DMS53 (cell line): ENCODE measurements at places on chromosomes 3 and 15.

- DNase-seq, result no peak
These were observed 26.4 kb upstream of the ABHD17C start for GRCh38 chr15:80668546-80669236.

- DNase-seq, result peak; percentile 43
These were observed 94.9 kb upstream of the NSMCE3 start for GRCh38 chr15:29364426-29365078.

DNA sequence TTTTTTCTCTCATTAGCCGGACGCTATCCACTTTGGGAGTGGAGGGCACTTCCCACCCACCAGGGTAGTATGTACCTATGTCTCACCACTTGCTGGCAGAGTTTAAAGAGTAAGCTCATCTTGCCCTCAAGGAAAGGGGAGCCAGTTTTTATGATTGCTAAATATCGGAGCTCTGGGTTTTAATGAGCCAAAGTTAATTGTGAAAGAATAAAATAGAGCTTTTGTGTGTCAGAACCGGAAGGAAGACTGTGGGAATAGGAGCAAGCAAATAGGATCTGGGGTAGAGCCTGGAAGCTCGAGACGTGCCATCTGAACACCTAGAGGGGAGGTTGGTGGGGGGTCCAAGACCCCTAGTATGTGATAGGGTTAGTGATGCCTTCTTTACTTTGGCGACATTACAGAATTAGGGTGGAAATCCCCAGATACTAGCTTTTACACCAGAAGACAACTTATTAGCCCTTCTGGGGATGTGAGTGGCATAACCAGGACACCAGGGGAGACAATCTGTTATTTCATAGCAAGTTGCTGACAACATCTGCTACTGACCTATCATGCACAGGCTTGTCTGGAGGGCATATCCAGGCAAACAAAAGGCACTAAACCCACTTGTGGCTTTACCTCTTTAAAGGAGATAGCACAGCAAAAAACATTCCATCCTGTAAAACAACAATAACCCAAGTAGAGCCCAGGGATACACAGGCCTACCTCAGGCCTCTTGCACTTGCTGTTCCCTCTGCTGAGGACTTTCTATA is 333.8 kb downstream of the ZNF621 start:
- DNase-seq, result no peak

GRCh38 chr3:136624894-136625815 is 127.0 kb downstream of the STAG1 start:
- DNase-seq, result peak; percentile 84

DNA sequence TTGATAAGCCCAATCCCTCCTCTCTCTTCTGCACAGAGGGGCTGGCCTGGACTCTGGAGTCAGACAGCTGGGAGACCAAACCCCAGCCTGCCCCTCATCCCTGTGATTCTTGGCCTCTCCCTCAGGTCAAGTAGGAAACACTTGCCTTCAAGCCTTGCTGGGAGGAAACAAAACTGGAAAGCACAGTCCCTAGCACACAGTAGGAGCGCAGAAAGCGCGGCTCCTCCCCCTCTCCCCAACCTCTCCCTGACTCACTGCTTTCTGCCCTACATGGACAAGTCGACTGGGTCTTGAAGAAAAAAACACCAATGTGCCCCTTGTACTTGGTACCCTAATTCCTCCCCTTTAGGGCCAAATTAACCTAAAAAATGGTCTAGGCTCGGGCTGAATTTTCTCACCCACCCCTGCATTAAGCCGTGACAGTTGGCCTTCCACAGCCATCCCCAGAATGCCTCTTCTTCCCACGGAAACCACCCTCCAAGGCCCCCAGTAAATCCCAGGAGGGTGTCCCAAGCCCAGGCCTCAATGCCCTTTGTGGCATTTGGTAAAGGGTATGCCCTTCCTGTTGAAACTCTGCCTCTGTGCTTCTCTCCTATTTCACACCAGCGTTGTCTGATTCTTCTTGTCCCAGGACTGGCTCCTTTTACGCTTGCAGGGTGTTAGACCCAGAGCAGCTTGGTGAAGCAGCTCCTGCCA is 11.3 kb upstream of the RAF1 start:
- DNase-seq, result no peak

GRCh38 chr3:156617145-156617544 is 57.2 kb upstream of the TIPARP start:
- DNase-seq, result no peak

GRCh38 chr15:76185716-76186115 is 125.6 kb downstream of the ETFA start:
- peak; percentile 71 for DNase-seq

DNA sequence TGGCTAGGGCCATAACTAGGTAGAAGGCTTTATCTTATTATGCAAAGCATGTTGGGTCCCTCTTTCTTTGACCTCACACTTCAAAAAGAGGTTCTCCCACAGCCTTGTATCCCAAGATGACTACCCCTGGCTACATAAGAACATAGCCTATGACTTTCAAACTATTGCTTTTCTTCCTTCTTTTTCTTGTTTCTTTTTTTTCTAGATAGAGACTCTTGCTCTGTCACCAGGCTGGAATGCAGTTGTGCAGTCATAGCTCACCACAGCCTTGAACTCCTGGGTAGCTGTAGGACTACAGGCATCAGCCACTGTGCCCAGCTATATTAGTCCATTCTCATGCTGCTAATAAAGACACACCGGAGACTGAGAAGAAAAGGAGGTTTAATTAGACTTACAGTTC is 47.2 kb downstream of the DIPK2A start:
- no peak for DNase-seq

DNA sequence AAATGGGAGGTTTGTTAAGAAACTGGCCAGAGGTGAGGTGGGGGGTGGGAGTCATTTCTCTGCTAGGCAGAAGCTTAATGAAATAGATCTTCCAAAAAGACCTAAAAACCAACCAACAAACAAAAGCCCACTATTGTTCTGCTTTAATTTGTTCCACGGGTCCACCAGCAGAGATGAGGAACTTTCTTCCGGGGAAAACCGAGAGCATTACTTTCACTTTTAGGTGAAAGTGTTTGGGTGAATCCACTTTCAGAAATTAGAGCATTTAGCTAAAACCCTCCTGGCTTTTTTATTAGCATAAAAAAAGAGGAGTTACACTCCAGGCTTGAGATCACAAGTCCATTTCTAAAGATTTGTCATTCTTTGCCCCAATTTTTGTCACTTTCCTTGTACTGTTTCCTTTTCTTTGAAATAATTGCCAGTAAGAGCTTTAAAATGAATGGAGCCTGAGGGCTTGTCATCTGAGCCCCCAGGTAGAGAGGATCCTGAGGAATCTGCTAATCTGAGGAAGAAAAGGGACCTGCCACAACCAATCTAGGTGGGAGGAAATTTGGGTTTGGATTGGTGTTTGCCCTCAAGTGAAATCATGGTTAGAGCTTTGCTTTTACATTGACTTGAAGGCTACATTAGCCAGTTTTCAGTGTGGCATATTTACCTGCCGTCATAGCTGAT is 667.6 kb downstream of the NAALADL2 start:
- peak; percentile 26 for DNase-seq

DNA sequence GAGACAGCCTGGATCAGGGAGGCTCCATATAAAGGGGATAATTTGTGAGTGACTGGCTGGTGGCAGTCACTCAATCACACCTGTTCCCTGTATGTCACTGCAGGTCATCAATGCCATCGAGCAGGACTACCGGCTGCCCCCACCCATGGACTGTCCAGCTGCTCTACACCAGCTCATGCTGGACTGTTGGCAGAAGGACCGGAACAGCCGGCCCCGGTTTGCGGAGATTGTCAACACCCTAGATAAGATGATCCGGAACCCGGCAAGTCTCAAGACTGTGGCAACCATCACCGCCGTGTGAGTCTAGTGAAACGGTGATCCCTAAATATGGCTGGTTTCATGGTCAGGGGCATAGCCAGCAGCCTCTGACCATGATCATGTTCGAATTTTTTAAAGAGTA is 453.2 kb downstream of the EPHB1 start:
- no peak for DNase-seq

GRCh38 chr3:13616359-13616758 is 67.4 kb downstream of the FBLN2 start:
- no peak for DNase-seq

DNA sequence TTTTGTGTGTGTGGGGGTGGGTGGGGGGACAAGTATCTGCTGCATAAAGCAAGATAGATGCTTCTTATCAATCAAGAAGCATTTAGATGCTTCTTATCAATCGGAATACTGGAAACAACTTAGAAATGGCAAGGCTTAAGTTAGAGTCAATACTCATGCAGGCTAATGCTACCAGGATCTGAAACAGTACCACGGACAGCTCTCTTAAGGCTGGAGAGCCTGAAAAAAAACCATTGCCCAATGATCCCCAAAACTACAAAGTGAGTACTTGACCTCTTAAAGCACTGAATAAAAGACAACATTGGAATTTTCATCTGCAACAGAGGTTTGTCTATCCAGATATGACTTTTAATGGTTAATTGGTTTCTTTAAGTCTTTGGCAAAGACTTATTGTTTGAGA is 262.3 kb downstream of the GAP43 start:
- peak; percentile 9 for DNase-seq

GRCh38 chr3:150379469-150379868 is 28.6 kb upstream of the TSC22D2 start:
- no peak for DNase-seq

DNA sequence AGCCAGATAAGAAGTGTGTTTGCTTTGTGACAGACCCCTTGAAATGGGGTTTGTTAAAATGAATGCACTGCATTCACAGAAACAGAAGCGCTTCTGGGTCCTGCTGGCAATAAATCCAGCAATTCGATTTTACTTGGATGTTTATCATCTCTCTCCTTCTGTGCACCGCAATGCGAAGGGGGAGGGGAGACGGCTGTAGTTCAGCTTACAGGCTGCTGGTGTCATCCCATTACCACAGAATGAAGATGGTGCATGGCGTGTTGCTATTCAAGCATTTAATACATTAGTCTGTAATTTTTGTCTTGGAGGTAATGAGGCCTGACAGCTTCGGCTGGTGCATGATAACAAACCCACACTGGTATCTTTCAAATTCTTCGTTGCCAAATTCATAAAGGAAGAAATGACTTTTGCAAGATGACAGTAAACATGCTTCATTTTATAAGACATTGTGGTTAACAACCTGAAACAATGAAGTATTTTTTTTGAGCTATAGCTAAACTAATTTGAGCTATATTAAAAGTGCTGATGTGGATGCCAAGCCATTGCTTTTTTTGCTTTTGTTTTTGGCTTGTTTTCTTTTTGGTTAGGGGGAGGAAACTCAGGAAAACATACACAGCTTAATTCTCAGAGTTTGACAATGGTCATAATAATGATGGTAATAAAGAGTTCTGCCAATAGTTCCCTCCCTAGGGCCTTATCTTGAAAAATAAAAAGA is 418.3 kb downstream of the OTOL1 start:
- DNase-seq, result peak; percentile 9

- no peak for DNase-seq
These were observed 9.4 kb downstream of the CLSTN2 start for GRCh38 chr3:139944256-139944910.

DNA sequence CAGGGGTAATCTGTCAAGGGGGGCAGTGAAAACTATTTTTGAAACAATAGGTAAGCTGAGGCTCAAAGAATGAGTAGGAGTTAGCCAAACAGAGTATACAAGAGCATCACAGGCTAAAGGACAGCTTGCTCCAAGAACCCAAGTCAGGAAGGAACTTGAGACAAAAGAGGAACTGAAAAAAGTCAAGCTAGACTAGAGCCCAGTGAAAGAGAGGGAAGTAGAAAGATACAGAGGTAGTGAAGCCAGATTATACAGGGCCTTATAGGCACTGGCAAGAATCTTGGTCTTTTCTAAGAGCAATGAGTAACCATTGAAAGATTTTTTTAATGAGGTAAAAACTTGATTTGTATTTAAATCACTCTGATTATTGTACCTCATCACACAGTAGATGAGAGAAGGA is 69.9 kb downstream of the FILIP1L start:
- no peak for DNase-seq

- DNase-seq, result peak; percentile 1
These were observed 277.6 kb upstream of the NAALADL2 start for GRCh38 chr3:174581558-174581957.

GRCh38 chr3:74465715-74466410 is 148.6 kb downstream of the CNTN3 start:
- DNase-seq, result no peak

- DNase-seq, result peak; percentile 92
These were observed at the start of gene MST1R for GRCh38 chr3:49903451-49904424. Gene MST1R (minus strand): TSS chr3:49903873. CDS start chr3:49903609, 264 bp downstream.

DNA sequence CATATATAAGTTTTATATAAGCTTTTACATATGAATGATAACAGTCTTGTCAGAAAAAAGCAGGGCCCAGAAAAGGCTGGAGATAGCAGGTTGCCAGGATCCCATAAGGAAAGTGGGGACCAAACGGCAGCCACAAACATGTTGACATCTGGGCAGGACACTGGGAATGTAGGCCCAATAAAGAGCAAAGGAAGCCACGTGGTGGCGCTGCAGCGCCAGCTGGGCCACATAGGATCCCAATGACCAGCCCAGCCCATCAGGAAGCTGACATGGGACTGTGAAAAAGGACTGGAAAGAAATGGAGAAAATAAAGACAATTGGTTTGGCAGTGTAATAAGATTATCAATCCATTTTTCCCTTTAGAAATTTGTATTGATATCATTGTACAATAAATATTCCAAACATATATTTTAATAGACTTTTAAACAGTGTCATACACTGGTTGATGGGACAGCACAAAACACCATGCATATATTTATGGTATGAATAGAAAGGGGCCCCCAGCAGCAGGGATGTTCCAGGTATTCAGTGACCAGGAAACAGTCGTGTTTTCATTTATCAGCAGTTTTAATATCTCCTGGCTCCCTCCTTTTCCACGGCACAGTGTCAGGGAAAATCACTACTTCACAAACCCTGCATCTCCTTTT is 89.0 kb upstream of the STRIT1 start:
- DNase-seq, result peak; percentile 80

- no peak for DNase-seq
These were observed 72.5 kb upstream of the P3H2 start for GRCh38 chr3:190193210-190193609.

- DNase-seq, result no peak
These were observed 175.2 kb downstream of the ZIC4 start for GRCh38 chr3:147231111-147231510.

- DNase-seq, result no peak
These were observed 52.0 kb downstream of the CCR3 start for GRCh38 chr3:46293991-46294833.

DNA sequence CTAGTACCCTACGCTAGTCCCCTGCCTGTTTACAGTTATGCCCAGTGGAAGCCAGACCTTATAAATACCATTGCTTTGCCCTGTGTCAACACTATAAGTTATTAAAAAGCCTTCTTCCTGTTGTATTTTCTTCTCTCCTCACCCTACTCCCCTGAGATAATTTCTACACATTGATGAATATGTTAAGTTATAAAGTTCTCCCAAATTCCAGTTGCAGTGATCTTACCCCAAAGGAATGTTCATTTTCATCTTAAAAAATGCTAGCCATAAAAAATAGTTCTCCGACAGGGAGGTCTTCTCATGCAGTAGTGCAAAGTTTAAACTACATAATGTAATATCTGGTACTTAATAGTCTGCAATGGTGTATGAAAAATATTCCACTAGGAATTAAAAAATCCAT is 58.6 kb downstream of the MAP2K5 start:
- DNase-seq, result no peak
